ENCODE measurements at places on chromosomes 6 and 20.

DNA sequence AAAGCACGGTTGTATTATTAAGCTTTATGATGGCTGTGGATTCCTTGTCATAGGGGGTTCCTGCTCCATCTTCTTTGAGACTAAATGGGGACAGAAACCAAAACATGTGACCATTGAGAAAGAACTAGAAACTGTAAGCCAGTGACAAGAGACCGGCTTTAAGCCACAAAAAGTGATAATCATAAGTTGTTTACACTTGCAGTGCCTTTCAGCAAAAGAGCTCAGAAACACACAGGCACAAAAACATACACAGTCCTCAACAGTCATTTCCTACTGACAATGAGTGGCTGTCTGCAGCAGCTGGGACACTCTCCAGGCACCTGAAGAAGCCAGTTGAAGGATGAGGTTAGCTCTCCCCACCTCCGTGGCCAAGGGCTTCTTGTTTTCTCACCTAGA lies 20.0 kb upstream of the UBE2J1 start:
- no peak for DNase-seq

DNA sequence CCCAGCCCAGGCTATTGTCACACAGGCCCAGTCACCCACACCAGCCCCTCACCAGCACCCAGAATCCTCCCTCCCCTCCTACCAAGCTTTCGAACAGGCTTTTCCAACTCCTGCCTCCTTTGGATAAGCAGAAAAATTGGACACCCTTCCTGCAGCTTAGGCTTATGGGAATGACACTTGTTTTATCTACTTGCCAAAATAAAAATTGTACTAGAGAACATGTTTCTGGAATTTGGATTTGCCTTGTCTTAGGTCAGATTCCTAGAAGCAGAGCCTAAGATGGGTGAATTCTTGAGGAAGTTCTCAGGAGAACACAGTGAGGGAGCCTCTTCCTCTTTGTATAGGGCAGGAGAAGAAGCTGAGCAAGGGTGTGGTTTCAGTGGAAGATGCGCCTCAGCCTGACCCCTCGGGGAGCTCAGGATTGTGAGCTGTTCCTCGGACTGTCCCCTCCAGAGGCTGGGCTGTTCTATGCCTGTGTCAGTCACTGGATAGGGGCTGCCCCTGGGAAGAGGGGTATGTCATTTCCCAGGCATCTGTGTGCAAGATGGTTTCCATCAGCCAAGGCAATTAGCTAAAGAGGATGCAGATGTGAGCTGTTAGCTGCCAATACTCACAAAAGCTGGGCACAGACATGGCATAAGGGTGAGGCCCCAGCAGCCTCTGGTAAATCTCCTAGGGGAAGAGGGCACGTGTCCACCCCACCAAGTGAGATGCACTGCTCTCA lies 33.9 kb downstream of the ITPR3 start:
- no peak for DNase-seq

GRCh38 chr6:101397199-101397598 lies 3.7 kb downstream of the GRIK2 start:
- no peak for DNase-seq

DNA sequence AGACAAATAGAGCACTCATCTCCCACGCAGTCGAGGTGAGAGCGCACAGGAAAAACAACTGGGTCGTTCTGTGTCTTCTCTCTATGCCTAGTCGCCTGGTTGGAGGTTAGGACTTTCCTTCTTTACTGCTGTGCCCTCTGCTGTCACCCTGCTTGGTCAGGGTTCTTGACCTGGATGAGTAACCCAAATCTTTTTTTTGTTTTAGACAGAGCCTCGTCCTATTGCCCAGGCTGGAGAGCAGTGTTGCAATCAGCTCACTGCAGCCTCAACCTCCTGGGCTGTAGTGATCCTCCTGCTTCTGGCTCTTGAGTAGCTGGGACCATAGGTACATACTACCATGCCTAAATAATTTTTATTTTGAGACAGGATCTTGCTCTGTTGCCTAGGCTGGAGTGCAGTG lies 24.5 kb downstream of the PRPF6 start:
- DNase-seq, result no peak

- DNase-seq, result no peak
Observed at GRCh38 chr6:127515234-127515793, 3.8 kb downstream of the MTCL3 start.

GRCh38 chr6:46749731-46750130 lies 3.0 kb downstream of the ANKRD66 start:
- no peak for DNase-seq

GRCh38 chr6:148973538-148974208 lies 226.8 kb downstream of the UST start:
- DNase-seq, result no peak

- DNase-seq, result peak; percentile 63
Observed at GRCh38 chr6:34248198-34248726, 544 bp downstream of the SMIM29 start.

GRCh38 chr6:4125933-4126864 lies 9.2 kb downstream of the ECI2 start:
- DNase-seq, result no peak

DNA sequence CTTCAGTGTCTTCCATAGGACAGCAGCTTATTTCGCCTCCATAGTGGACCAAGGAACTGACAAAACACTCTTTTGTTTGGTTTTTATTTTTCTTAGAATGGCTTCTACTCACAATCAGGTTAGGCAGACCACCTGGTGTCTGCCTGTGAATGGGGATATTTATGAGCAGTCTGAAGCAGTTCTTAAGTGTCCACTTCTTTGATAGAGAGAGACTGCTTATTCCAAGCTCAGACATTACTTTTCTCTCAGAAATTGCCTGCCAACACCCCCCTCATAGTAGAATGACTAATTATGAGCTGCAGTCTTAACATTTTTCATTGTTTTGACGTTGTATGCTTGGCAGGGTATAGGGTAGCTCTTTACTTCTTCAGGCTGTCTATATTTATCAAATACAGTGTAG lies 174.7 kb downstream of the ZFAND3 start:
- DNase-seq, result no peak

DNA sequence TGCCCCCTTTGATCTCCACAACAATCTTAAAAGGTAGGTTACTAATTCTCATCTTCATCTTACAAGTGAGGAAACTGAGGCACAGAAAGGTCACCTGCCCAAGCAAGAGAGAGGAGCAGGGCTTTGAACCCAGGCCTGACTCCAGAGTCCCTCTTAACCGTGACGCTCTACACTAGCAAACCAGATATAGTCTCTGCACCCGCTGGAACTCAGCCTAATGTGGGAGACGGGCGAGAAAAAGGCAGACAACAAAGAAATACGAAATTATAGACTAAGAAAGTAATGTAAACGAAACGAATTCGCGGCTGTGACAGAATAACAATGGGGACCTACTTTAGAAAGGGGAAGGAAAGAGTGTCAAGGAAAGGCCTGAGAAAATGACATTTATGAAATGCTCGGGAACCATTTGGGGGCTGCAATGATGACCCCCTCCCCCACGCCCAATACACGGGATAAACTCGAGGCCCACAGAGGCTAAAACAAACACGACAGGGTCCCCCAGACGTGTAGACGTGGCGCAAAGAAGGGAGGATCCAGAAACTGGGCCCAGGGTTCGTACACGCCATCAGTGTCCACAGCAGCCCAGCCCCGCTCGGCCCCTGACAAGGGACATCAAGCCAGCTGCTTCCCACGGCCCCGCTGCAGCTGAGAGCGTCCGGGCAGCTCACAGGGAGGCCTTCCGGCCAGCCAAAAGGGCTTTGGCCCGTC lies 637 bp downstream of the TRPC4AP start:
- no peak for DNase-seq

DNA sequence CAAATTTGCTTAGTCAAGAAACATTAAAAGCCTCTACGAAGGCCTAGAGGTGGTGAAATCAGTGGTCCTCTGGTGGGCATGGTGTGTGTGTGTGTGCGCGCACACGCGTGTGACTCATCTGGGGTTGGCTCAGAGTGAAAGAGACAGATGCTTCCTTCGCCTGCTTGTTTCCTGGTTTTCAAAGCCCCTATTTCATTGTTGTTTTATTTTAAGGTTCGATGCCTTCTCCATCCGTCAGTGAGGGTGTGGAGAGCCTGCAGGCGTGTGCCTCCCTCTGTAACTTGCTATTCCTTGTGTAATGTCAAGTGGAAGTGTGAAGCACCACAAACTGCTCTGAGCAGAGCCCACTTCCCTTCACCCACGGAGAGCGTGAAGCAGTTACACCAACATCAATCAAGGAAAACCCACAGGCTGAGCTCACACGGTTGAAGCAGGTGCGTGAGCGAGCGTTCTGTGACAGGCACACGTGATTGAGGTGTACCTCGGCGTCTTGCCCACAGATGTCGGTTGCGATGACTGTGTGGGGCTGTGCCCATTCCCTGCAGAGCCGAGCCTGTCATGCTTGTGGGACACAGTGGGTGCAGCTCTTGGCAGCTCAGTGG lies 233.9 kb downstream of the PRL start:
- DNase-seq, result peak; percentile 66

DNA sequence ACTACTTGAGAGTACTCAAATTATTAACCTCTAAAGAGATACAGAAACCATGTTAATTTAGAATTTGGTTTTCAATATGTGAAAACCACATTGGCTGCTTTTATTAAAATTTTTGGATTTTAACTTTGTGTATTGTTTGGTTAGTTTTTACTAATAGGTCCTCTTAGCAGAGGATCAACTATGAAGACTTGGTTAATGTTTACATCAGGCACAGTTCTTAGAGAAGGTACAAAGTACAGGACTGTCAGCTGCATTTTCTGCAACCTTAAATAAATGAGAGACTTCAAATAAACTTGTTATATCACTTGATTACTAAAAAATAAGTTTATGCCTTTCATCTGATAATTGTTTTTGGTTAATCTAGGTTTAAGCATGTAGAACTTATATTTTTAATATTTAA lies 89.1 kb downstream of the PHF3 start:
- no peak for DNase-seq

DNA sequence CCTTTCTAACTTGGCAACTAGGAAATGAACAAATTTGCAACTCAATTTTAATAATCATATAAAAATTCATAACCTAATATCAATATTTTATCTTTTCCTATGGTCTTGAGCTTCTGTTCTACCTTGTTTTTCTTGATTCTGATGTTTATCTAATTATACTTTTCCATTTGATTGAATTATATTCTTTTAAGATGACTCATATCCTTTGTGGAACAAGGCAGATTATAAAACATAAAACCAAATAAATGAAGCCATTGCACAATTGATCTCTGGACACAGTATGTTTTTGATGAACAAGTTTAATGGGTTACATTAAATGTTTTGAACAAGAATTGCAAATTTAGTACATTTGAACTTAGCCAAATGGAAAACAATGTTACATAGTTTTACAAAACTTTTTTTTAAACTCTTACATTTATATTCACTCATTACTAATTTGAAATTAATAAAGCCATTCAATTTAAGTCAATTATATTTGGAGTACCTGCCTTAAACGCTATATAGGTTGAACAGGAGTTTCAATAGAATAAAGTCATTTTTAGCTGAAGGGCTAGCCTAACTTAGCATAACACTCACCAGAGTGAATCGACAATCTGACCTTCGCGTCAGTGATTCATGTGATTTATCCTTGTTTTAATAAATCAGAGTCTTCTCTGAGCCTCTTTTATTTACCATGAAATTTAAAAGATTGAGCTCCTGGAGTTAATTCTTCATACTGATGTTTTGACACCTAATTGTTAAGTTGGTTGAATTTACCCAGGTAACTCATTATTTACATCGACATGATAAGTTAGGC lies 3.8 kb downstream of the NCOA7 start:
- no peak for DNase-seq

DNA sequence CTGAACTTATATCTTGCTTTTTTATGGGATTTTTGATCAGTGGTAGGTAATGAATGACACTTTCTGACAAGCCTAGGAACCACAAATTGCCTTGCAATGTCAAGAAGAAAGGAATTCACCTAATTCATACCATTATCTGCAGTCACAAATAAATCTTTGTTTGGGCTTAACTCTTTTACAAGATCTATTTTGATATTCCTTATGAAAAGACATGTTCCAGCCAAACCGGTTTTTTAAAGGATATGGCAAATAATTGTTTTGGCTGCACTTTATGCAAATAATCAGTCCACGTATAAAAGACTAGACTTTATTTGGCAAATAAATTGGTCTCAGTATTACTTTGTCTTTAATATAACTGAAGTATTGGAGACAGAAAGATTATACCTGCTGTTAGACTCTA lies 771.7 kb upstream of the ADGRB3 start:
- no peak for DNase-seq

DNA sequence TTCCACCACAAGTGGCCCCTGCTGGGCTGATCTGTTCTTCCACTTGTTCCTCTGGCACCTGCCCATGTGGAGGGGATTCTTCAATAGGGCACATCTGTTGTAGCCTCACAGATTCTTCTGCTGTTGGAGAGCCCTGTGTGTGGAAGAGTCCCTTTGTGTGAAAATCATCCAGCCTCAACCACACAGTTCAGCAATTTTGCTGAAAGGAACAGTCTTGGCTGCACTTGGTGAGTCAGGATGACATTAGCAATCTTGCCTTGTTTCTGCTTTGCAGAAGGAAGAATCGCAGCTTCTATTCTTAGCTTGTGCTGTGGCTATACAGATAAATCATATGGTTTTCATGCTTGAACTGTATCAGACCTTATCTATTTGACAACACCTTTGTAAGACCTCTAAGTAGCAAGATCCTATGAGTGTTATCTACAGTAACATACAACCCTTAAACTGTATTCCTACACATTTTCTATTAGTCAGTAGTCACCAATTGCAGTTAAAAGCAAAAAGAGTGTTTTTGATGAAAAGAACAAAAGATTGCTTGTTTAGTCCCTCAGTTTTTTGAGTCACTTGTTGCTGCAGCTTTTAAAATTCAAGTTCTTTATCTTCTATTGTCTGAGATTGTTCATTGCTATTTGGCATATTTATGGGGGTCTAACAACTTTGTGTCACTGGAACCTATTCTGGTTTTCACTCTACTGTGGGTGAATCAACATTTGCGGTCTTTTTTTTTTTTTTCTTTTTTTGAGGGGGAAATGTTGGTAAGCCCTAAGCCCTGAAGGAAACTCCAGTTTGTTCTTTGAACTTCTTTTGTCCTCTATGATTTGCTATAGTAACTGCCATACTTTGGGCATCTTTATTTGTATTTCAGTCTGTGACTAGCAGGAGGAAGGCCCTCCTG lies 231.6 kb downstream of the TFAP2B start:
- DNase-seq, result no peak

- DNase-seq, result no peak
Observed at GRCh38 chr6:53529324-53530036, 15.4 kb downstream of the GCLC start.

DNA sequence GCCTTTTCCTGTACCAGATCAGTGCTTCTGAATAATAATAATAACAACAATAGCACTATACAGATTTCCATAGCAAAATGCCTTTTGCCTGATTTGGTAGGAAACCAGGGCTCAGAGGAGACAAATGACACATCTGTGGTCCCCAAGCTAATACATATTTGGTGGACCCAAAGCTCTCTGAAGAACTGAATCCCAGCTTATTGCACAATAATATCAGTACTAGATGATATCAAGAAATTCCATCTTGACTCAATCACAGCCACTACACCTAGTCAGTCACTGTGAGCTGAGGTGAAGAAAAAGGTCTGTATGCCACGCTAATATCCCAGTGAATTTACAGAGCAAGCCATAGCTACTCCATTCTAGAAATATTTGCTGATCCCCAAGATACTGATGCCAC lies 270.6 kb upstream of the RIN2 start:
- DNase-seq, result no peak

- DNase-seq, result no peak
Observed at GRCh38 chr20:12928755-12929401, 79.9 kb upstream of the SPTLC3 start.
